RKO (cell line): ENCODE measurements at places on chromosomes 2 and 18.

- DNase-seq = no peak
Measured at GRCh38 chr2:240333985-240334384, 101.5 kb upstream of the GPC1 start.

- no peak for DNase-seq
Measured at GRCh38 chr2:200226451-200227426, 79.8 kb upstream of the SPATS2L start.

DNA sequence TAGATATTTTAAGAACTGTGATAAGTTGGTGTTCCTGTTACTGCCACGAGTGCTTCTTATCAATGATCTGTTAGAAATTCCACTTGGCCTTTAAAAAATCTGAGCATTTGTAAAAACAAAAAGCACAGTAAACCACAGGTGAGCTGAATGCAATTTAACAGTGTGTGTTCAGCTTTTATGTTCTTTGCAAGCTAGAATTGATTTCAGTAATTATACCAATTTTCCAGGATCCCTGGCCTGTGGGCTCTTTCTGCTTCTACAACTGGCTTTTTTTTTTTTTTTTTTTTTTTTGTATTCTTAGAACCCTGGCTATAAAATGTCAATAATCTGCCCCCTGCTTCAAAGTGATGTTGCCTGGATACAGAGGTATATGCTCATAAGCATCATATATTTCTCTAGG lies 548.5 kb upstream of the SLC8A1 start:
- no peak for DNase-seq

DNA sequence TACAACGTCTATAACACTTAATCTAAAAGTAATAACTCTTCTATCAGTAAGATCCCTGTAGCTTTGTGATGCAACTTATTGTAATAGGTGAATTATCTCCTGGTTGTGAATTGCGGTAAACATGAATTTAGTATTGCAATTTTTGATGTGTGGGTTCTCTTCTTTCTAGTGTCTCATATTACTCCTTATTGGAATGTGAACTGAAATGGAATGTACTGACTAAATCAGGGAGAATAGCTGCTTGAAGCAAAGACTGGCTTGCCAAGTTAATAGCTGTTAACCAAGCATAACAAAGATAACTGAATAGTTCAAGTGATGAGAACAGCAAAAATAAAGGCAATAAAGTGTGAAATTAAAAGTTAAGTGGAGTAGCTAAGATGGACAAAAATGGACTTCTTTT lies 60.5 kb upstream of the TFPI start:
- DNase-seq = no peak

DNA sequence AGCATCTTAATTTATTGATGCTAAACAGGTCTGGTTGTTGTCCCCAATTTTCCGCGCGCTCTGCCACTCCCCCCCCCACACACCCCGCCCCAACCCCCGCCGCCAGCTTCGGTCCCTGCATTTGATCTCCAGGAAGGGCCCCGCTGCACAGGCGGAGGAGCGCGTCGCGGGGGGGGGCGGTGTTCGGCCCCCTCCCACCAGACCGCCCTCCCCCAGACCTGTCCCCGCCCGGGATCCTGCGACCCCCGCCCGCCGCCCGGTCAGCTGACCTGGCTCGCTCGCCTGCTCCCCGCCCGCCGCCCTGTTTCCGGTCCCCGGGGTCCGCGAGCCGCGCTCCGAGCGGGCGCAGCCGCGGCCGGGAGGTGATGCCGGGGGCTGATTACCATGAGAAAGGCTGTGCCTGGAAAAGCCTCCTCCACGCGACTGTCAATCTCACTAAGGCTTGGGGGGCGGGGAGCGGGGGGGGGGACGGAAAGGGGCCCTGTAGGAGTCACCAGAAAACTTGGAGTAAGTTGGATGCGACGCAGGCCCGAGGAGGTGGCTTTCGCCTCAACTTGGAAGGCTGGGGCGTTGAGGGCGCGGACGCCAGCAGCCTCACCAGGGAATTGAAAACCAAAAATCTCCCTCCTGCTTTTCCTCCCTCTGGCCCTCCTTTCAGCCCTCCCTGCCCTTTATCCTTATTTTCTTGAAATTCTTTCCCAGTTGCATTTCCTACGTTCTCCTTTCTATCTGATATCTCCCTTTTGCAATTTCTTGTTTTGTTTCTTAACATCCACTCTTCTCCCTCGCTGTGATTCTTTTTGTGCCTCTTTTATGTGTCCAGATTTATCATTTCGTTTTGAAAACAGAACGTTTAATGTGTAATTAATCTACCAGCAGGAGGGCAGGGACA lies 4.4 kb upstream of the ZEB2 start:
- no peak for DNase-seq

DNA sequence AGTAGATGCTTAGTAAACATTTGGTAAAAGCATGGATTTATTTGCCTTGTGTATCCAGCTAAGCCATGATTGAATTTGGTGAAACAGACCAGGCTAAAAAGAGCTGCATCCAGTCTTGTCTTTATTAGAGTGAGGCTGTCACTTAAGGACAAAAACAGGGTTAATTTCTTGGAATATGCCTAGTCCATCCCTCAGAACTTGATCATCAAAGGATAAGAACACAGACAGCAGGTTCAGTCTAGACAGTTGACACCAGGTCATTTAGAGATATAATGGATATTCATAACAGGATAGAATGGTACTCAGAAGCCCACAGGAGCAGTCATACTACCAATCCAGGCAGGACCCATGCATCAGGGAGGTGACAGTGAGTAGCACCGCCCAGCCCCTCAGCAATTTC lies 434.9 kb upstream of the ST6GAL2 start:
- DNase-seq = no peak

DNA sequence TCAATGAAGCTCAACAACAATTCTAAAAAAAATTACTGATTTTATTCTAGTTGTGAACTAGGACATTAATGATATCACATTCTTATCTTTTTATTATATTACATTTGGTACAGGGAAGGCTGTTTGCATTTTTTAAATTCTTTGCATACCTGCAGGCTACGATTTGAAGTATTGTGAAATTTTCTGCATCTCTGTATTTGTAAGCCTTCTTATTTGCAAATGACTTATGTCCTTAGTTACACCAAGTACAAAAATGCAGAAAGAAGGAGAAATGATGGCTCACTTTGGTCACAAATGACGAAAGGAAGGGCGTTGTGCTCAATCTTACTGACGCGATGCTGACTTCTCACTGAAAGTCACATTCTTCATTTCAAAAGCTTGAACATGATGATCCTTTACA lies 227.5 kb upstream of the SOX11 start:
- DNase-seq = no peak

DNA sequence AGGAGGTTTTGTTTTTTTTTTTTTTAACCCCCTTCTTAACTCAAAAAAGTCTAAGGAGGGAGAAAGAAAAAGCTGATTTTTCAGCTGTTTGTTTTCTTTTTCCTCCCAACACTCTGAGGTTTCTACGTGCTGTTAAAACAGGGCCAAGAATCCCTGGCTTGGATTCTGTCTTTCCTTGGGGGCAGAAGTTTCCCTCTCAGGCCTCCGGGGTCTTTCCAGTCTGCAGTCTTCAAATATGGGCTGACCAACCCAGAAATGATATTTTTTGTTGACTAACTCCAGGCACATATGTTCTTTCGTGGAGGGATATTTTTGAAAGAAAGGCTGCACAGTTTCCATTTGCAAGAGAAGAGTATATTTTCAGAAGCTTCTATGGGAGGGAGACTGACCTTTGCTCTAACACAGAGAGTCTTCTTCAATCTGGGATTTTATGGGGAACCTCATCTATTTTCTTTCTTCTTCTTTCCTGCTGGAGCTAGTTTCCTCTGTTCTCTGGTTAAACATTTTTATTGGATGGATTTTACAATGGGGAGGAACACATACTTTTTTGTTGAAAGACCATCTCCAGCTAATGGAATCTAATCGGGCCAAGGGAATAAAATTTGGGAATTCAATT lies 93.3 kb upstream of the SPRED2 start:
- DNase-seq = no peak

GRCh38 chr2:68222287-68222686 lies 30.0 kb downstream of the PPP3R1 start:
- no peak for DNase-seq

DNA sequence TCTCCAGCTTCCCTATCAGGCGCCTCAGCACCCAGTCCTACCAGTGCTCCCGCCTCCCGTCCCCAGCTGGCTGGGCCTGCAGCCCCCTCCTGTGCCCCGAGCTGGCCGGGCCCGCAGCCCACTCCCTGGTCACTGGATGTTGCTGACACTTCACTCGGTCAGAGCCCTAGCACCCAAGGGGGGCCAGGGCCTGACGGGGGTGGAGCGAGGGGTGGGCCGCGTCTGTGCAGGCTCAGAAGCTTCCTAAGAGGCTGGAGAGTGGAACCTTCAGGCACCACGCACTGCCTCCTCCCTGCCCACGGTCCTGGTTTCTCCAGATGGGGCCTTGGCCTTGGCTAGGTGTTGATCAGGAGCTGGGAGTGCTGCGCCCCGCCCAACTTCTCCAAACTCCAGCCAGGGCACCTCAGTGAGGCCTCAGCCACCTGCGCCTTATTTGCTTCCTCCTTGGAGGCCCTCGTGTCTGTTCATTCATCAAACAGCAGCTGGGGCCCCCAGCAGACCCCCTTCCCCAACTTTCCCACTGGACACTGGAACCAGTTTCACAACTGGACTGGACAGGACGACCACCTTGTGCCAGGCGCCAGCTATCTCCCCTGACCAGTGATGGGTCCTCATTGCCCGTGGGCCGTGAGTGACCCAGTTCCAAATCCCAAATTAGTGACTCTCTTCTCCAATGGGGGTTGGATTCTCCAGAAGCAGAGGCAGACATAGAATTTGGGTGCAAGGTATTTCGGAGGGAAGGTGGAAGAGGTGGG lies 16.7 kb downstream of the CAPN10 start:
- DNase-seq = no peak

DNA sequence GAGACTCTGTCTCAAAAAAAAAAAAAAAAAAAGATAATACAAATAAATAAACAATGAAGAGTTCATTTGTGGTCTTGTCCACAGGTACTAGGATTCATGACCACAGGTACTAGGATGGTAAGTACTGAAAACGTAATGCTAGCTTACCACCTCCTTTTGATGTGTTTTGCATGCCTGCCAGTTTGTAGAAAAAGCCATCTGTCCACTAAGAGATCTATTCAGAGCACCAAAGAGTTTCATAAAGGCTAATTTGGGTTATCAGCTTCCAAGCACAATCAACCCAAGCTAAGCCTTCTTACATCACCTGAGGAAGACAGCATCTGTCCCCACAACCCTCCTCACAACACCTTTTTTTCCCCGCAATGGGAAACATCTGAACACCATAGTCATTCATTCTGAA lies 477.2 kb downstream of the ZEB2 start:
- no peak for DNase-seq
